ENCODE measurements at places on chromosomes 4 and X. TPM values are rescaled to one million over a fixed set of nuclear protein-coding genes. Genes with fewer than 3 reads are reported as not detected.
A peak's percentile ranks its signal among the peaks of the same experiment; 100 is the strongest.

DNA sequence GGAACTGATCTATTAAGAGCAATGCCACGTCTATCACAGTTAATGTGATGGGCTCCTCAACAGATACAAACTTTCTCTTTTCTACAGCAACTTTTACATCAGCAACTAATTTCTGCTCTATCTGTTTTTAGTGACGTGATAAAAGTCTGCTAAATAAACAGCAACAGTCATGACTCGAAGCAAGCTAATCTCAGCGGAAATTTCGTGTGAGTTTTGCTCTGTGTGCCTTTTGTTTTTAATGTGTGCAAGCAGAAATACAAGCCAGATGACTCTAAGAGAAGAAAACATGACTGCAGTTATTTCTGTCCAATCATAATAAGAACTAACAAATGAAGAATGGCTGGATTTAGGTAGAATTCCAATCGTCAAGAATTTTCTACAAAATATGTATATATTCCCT, 214.3 kb downstream of the LDB2 start:
- no peak for DNase-seq

- DNase-seq, result no peak
Measured at GRCh38 chr4:15100994-15101695, 98.9 kb downstream of the CPEB2 start.

DNA sequence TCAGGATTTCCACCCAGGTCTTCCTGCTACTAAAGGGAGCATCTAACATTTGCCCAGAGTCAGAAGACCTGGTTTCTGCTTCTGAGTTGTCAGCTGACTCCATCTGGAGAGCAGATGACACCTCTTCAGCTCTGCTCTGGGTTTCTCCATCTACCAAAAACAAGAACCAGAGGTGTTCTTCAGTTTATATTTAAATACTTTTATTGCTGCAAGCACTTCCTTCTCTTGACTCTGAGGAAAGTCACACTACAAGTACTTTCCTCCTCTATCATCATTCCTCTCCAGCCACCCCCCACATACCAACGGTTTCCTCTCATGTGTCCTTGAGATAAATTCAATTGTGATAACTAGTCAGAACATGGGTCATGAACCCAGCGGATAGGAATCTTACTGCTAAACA, 88.4 kb downstream of the PPP3CA start:
- DNase-seq, result no peak

- DNase-seq, result no peak
Measured at GRCh38 chrX:154441564-154441963, 2.4 kb upstream of the FAM50A start.

DNA sequence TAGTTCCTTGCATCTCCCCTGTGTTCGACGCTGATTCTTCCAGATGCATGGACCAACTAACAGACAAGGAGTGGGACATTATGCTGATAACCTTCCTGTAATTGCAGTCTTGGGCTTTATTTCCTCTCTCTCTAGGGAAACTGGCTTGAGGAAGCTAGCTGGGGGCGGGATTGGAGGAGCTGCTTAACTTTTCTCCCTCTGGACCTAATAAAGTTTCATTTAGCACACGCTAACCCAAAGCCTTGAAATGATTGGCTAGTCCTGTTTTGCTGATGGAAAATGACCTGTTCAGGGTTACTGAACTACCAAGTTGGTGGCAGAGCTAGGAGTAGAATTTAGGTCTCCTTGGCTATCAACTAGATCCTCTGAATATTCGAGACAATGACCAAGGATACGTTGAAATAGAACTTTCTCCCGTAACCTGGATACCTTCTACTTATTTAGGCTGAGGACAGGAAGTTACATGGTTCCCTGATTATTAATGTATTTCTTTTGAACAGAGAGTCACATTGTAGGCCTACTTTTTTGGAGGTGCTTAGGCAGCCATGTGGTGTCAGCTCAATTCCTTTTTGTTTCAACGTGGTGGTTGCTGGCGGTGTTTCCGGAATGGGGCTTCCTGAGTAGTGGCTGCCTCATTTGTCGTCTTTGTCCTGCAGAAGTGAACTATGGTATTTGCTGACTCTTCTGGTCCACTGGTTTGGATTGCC, 2.0 kb downstream of the PGK1 start:
- DNase-seq, result no peak

- no peak for DNase-seq
Measured at GRCh38 chr4:15144967-15145295, 142.7 kb downstream of the CPEB2 start.

DNA sequence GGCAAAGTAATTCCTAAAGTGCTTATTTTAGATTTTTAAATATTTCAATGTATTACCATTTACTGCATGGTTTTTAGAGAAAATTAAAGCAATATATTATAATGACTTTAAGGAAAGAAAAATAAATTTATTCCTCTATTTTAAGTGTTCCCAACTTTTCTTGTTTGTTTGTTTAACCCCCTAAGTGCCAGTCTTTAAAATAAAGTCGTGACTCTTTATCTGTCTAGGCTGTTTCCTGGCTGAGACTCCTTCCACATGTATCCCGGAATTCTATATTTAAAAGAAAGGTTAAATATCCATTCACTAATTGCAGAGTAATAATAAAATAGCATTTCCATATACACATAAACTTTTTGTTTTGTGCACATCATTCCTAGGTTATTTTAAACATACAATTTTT, 71.2 kb downstream of the GAB1 start:
- DNase-seq, result no peak

DNA sequence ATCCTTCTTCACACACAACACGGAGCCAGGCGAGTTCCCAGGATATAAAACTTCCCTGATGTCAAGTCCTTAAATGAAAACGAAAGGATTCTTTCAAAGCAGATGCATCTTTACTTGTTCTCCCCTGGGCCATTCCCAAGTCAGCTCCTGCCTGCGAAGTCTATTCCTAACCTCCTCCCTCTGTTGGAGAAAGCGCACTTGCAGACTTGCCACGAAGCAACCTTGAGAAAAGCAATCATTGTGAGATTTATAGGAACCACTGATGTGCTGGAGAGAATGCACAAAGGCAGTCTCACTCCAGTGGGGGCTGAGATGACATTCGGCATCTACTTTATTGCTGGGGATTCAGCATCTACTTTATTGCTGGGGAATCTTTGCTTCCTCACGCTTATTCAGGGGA, 155.7 kb downstream of the NSUN7 start:
- DNase-seq, result no peak

DNA sequence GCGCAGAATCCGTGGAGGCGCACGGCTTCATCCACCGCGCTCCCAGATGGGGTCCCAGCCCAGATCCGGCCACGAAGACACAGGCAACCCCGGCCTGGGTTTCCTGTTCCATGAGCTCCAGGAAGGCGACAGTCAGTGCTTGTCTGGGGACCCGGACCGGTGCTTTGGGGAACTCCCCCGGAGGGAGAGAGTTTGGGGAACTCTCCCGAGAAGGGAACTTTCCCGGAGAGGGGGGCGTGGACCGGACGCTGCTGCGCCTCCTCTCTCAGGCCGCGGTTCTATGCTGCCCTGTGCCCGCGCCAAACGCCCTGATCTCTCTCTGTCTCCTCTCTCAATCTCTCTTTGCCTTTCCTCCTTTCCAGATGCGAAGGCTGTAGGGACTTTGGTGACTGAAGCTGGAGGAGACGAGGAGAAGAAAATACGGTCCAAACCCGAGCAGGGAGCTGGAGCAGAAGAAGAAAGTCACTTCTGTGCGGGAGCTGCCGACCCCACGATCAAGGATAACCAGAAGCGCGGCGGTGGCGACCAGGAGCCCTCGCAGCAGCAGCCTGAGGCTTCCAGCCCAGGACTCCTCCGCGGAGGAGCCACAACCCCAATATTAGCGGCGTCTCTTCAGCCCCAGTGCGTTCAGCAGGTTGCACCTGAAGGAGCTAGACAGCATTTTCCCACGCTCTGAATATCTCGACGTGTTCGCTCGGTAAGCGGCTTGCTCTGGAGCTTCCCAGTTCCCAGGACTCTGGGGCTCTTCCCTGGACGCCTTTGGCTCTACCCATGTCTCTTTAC, 47.6 kb upstream of the NKAP start:
- DNase-seq, result peak; percentile 6

GRCh38 chr4:59838236-59838635, 1361.9 kb upstream of the ADGRL3 start:
- no peak for DNase-seq

- no peak for DNase-seq
Measured at GRCh38 chr4:79788884-79789283, 284.1 kb downstream of the ANTXR2 start.

DNA sequence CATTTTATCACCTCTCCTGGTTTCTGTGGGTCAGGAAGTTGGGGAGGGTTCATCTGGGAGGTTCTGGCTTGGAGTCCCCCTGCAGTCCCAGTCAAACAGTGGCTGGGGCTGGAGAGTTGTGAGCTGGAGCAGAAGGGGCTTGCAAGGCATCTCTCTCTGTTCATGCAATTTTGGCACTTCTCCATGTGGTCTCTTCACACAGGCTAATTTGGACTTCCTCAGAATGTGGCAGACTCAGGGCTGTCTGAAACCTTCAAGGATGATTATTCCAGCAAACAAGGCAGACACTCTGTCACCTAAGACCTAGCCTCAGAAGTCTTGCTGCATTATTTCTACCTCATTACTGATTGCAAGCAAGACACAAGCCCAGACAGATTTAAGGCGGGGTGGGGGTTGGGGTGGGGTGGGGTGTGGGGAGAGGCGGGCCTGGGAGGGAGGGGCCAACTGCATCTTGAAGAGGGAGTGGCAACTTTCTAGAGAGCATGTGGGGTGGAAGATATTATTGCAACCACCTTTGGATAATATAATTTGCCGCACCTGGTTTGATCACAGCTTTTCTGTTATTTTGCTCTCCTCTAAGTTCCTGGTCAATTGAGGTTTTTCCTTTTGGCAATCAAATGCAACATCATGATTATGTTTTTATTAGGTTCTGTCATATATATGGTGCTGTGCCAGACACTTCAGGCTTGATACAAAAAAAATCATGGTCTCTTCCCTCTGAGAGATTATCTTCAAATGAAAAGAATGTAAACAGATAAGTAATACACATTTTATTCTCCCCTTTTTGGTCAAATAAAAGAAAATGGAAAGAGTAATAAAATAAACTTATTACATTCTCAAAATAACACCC, 799.5 kb downstream of the RPA4 start:
- DNase-seq, result no peak

DNA sequence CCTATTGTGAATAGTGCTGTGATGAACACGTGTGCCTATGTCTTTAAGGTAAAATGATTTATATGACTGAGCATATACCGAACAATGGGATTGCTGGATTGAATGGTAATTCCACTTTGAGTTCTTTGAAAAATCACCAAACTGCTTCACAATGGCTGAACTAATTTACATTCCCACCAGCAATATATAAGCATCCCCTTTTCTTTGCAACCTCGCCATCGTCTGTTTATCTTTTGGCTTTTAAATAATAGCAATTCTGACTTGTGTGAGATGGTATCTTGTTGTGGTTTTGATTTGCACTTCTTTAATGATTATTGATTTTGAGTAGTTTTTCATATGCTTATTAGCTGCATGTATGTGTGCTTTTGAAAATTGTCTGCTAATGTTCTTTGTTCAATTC, 31.8 kb upstream of the UGT2A1 start:
- DNase-seq, result no peak

- no peak for DNase-seq
Measured at GRCh38 chrX:63327788-63328187, 23.3 kb downstream of the SPIN4 start.

DNA sequence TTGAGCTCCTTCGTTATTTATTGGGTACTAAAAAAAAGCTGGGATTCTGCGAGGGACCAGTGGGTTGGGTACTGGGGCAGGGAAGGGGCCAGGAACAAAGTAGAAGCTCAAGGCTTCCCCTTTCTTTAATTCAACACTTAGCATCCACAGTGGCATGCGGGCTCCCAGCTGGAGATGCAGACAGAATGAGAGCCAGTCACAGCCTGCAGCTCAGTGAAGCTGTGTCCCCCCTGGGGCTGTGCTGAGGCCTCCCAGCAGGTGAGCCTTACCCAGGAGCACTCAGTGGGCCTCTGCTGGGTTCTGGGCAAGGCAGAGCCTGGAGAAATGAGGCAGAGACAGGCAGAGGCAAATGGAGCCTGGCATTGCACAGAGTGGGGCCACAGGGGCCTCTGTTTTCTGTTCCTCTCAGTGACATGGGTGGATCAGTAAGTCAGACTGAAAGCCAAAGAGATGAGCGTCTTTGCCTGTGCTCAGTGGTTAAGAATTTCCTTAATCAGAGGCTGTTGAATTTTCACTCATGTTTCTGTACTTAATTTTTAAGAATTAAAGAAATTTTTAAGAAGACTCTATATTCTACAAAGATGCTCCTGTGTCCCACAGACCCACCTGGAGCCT, 181.4 kb upstream of the RBPJ start:
- DNase-seq, result no peak

DNA sequence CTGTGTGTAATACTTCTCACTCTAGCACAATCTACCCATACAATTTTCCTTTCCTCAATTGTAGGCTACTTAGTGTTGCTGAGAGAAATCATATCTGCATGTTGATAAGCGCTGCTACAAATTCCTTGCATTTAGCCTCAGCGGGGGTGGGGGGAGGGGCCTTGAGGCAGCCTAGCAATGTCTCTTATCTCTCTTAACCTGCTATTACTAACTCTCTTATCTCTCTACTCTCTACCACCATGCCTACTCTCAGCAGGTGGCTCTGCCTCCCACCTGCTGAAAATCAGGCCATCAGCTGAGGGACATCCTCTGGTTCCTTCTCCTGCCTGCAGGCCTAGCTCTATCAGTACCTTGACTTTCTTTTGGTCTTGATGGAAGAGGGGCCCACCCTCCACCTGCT, 98.9 kb downstream of the GPR82 start:
- no peak for DNase-seq

DNA sequence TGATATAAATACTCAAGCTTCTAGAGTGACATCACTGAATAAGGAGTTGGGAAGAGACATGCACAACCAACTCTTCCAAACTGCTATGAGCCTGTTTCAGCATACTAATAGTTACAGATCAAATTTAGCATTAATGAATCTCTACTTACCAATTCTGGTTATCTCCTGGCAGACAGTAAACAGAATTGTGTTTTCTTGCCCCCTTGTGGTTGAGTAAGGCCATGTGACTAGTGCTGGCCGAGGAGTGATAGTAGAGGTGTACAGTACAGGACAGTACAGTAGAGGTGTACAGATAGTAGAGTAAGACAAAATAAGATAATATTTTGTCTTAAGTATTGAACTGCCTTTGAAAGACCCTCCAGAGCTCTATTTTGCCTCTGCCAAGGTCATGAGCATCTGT, 681.4 kb downstream of the GABRG1 start:
- no peak for DNase-seq

DNA sequence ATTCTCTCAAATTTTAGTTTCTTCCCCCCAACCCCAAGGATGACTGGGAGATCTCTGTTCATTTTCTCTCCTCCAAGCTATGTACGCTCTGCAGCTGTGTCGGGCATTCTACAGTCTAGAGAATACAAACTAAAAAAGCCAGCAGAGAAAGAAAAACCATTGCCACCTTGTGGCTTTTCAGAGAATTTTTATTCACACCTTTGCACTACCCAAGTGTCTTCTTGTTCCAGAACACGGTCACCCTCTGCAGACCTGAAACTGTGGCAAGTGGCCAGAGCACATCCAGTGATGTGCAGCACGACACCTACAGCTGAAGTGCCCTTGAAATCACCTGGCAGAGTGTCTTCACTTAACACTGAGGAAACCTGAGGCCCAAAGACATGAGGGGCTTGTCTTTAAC, 68.6 kb downstream of the CHST7 start:
- DNase-seq, result no peak

Gene MMRN1
- not detected for total RNA-seq

Gene PSAPL1
- not detected for total RNA-seq

Gene SLC25A43
- total RNA-seq, result 5.4 TPM

Gene ZC4H2
- total RNA-seq, result 0.51 TPM

Gene CYSLTR1
- not detected for total RNA-seq

Gene F8A2
- not detected for total RNA-seq

Gene FANCB
- 8.2 TPM for total RNA-seq

Gene CSAG1
- 20.9 TPM for total RNA-seq

Gene TMEM165
- total RNA-seq, result 107 TPM

Gene PAGE4
- not detected for total RNA-seq
